ENCODE measurements at places on chromosomes 5 and 9.
A peak's percentile ranks its signal among the peaks of the same experiment; 100 is the strongest.

DNA sequence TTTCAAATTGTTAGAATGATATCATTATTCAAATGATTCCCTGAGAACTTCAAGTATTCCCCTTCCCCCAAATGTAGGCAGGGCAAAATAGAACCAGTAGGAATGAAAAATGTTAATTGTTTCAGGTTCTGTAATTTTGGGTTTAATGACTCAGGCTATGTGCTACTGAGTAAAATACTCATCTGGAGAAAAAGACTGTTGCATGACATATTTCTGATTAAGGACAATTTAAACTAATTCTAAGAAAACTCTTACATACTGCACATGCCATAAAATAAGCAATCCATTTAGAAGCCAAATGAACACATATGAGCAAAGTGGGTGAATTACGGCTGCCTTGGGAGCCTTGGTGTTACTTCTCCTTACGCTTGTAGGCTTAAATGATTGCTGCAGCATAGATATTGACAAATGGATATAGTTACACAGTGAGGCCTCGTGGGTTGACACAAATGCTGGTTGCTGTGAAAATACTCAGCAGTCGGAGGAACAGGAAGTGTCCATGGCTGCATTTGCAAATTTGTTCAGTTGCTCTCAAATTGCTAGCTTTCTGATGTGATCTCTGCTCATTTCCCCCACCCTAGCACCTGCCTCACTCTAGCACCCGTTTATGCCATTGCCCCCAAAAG, 174.9 kb upstream of the DMAC1 start:
- DNase-seq = no peak

- DNase-seq = peak; percentile 38
These were observed 35.5 kb upstream of the ADAMTSL1 start for GRCh38 chr9:18438300-18438925.

- no peak for DNase-seq
These were observed 94.3 kb upstream of the STK32A start for GRCh38 chr5:147140558-147140957.

DNA sequence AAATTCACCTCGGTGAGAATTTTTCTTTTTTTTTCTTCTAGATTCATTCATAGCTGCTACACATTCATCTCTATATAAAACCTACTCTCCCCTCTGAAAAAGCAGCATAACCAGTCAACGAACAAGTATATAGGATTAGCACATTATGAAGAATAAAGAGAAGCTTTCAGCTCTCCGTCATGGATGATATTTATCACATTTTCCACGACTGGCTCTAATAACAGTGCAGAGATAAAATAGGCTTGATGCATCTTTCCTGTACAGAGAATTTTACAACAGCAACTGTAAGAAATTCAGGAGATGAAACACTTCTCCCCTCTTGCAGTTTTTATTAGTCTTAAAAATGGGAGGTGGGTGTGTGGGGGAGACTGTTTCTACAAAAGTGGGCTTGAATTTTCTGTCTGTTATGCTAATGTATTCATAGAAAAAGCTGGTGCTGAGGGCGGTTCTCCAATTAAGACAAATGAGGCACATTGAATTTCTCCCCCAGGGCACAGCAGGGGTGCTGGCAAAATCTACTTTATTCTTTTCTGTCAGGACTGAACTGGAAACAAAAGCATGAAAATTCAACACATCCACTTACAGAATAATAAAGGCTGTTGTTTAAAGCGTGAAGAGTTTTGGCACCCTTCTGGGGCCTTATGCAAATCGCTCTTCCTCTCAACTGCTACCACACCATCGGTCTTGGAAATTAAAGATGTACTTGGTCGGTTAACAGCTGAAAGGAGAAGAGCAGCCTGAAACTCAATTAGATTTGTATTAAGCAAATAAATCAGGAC, 233.9 kb upstream of the ZNF608 start:
- DNase-seq = no peak

GRCh38 chr5:168786147-168786546, 207.0 kb upstream of the PANK3 start:
- DNase-seq = no peak

- no peak for DNase-seq
These were observed 38.8 kb downstream of the PTCD2 start for GRCh38 chr5:72358925-72359324.

GRCh38 chr5:59061377-59061776, 478.5 kb downstream of the RAB3C start:
- DNase-seq = no peak
